ENCODE measurements at places on chromosomes 13 and 19. TPM values are rescaled to one million over a fixed set of nuclear protein-coding genes. Genes with fewer than 3 reads are reported as not detected.

- no peaks in the 10 kb centered on the region for H3K36me3 ChIP-seq
- H3K4me3 ChIP-seq = no peak overlapping the region
- no peaks in the 10 kb centered on the region for H3K27me3 ChIP-seq
- no peak overlapping the region for H3K27ac ChIP-seq
- DNase-seq = no peak
Observed at GRCh38 chr19:5313307-5313706, 27.3 kb downstream of the PTPRS start.

DNA sequence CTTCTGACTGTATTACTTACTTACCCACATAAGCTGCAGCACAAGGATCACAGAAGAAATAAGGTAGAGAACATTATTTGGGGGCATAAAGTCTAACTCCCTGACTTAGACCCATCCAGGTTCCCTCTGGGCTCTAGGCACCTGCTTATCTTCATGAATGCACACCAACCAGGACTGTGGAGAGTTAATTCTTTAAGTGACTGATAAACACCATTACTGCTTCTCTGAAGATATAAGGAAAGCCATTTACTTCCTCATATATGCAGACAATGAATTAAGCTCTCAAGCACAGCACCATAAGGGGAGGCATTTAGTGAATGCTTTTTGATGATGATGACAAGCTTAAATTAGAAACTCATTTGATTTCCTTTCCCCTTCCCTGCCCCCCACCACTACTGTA, 22.5 kb downstream of the OBI1 start:
- H3K27me3 ChIP-seq = no peaks in the 10 kb centered on the region
- H3K4me1 ChIP-seq = no peaks in the 10 kb centered on the region
- no peak overlapping the region for H3K4me3 ChIP-seq
- no peak overlapping the region for H3K27ac ChIP-seq

DNA sequence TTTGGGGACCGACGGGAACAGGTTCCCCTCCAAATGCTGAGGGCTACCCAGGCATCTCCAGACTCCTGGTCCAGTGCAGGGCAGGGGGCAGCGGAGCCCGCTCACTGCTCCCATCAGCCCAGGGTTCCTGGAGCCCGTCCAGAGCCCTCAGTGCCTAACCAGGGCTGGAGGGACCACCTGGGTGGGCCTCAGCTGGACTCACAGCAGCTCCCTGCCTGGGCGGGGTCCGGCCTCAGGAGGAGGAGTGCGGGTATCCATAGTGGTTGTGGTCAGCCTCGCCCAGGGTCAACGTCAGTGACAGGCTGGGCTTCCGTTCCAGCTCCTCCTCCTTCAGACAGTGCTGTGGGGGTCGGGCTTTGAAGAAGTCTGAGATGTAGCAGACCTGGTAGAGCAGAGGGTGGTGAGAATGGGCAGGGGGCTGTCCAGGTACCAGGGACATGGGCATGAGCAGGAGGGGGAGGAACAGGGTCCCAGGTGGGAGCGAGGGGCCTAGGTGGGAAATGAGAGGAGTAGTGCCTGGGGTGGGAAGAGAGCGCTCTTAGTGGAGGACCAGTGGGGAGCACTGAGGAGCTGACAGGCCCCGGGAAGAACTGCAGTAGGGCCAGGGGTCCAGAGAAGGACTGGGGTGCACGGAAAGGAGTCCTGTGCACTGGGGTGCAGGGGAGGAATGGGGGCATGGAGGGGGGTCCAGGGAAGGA, 9.9 kb downstream of the PLPP2 start:
- H3K27ac ChIP-seq = no peak overlapping the region
- H3K4me3 ChIP-seq = no peak overlapping the region
- no peak for DNase-seq
- no peaks in the 10 kb centered on the region for H3K36me3 ChIP-seq
- H3K27me3 ChIP-seq = no peaks in the 10 kb centered on the region

DNA sequence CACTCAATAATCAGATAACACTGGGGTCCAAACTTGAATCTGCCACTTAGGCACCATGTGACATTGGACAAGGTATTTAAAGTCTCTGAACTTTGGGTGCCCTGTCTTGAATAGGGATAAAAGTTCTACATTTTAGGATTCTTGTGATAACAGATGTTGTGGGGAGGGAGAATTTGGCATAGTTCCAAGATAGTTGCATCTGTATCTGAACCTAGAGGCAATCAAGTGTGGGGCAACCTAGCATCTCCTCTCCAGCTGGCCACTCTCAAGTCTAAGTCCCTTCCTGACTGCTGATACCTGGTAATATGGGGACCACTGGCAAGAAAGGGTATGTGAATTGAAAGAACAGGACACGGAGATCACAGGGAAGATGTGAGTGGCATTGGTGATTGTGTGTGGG, 256.1 kb downstream of the FOXO1 start:
- no peak overlapping the region for H3K4me3 ChIP-seq
- no peaks in the 10 kb centered on the region for H3K4me1 ChIP-seq
- peak overlapping the region; percentile 55 for H3K27ac ChIP-seq
- no peak for DNase-seq
- H3K27me3 ChIP-seq = no peaks in the 10 kb centered on the region

DNA sequence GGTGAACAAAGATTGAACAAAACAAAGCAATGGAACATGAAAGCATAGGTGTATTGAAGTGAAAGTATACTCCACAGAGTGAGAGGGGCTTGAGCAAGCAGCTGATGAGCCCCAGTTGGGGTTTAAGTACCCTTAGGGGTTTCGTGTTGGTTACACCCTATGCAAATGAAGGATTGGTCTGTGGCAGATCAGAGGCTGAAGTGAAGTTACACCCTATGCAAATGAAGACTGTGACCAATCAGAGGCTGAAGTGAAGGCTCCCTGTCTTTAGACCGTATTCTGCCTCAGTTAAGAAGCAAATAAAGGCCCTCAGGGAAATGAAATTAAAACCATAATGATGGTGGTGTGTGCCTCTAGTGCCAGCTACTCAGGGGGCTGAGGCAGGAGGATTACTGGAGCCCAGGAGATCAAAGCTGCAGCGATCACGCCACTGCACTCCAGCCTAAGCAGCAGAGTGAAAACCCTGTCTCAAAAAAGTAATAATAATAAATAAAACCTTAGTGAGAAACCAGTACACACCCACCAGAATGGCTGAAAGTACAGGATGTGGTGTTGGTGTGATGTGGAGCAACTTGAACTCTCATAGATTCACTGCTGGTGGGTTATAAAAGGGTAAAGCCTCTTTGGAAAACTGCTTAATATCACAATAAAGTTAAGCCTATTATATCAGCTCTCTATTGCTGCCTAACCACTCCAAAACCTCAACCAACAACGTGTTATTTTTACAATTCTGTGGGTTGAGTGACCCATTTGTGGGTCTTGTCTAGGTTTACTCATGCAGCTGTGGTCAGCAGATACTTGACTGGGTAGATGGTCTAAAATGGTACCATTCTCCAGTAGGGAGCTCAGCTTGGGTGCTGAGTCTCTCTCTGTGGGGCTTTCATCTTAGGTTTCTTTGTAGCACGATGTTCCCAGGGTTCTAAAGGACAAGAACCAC, 12.8 kb upstream of the UPF3A start:
- DNase-seq = no peak
- peaks cover 1% of the 10 kb centered on the region for H3K36me3 ChIP-seq
- H3K27me3 ChIP-seq = no peaks in the 10 kb centered on the region
- H3K27ac ChIP-seq = no peak overlapping the region

DNA sequence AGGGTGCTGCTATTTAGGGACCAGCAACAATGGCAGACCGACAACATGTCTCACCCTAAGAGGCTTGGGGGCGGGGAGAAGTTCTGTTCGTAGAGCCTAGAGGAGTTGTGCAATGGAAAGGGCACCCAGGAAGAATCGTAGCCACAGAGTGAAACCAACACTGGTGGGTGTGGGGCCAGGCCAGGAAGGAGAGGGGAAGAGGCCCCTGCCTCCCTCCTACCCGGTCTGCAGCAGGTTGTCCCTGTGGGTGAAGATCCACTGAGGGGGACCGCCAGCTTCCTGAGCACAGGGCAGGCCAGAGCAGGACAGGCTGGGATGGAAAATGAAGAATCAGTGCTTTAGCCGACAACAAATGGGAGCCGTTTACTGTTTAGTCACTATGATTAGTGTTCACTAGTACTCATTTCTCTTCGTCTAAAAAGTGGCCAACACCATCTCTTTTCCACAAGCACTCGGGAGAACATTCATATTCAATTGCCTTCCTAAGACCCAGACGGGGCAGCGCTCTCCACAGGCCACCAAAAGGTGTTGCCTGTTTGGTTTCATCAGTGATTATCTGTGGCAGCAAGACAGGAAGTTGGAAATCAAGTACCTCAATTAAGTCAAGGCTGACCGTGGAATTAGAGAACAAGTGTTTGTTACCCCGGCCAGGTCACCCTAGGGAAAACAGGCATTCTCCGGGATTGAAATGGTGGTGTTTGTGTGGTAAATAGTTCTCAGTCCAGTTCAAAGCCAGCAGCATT, 1.1 kb upstream of the ATP11A start:
- no peaks in the 10 kb centered on the region for H3K36me3 ChIP-seq
- no peak for DNase-seq

DNA sequence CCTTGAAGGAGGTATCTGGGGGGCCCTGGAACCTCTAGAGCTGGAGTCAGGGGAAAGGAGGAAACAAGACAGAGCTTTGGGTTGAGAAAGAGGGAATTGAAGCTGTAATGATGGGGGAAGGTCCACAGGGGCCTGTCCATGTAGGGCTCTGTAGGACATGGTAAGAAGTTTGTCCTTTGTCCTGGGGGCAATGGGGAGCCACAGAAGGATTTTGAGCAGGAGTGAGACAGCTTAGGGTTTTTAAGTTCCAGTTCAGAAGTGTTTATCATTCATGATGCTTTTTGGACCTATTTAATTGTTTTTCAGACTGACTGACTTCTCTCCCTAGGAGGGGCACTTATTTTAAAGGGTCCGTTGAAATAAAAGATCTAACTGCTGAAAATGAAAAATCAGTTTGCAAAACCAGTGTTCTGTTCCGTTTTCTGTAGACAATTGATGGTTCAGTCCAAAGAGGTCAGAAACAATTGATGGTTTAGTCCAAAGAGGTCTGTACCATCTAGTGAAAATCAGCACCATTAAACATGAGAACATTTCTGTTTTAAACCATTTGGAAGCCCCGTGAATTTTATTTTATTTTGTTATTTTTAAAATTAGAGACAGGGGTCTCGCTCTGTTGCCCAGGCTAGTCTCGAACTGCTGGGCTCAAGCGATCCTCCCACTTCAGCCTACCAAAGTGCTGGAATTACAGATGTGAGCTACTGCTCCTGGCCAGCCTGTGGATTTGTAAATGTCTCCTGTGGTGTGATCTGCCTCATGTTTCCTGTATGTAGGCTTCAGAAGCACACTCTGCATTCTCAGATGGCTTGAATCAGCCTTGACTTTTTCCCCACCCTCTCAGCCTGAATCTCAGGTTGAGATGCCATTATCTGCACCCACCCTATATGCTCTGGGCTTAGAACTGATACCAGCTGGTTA, 8.4 kb downstream of the PLD3 start:
- H3K4me3 ChIP-seq = no peak overlapping the region
- no peaks in the 10 kb centered on the region for H3K27me3 ChIP-seq
- no peak overlapping the region for H3K27ac ChIP-seq
- H3K4me1 ChIP-seq = no peaks in the 10 kb centered on the region
- DNase-seq = no peak

- peaks cover 11% of the 10 kb centered on the region for H3K4me1 ChIP-seq
- H3K36me3 ChIP-seq = no peaks in the 10 kb centered on the region
- H3K27me3 ChIP-seq = no peaks in the 10 kb centered on the region
- H3K4me3 ChIP-seq = no peak overlapping the region
Observed at GRCh38 chr13:49418206-49418605, 25.7 kb downstream of the CAB39L start.

DNA sequence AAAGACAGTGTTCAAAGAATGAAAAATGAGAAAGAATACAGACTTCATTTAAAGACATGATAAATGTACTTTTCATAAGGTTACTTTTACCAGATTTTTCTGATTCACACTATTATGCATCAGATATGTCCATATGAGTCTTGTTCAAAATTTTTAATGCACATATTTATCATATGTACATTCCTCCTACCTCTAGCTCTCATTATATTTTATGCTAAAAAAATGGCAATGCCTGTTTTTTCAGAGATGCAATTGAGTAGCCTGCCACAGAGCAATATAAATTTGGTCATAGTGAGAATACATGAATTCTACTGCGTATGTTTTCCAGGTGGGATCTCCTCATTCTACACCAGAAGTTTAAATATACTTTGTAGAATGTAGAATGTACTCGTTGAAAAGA, 807.0 kb upstream of the SLITRK6 start:
- H3K4me1 ChIP-seq = no peaks in the 10 kb centered on the region
- DNase-seq = no peak
- H3K27me3 ChIP-seq = no peaks in the 10 kb centered on the region
- H3K4me3 ChIP-seq = no peak overlapping the region

DNA sequence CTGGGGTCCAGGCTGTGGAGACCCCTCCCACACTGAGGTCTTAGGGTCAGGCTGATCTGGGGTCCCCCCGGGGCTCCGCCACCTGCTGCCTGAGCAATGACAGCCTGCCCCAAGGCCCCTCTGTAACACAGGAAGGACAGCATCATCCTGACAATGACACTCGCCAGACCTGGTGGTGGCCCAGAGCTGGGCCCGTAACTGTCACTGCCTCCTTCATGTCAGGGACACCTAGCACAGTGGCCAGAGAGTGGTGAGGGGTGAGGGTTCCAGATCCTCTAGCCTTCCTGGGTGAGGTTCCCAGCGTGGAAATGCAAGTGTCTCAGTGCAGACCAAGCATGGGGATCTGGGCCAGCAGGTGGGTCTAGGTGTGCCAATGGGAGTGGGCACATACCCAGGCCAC, 27.8 kb downstream of the OPA3 start:
- H3K27me3 ChIP-seq = no peaks in the 10 kb centered on the region
- H3K36me3 ChIP-seq = no peaks in the 10 kb centered on the region
- H3K4me3 ChIP-seq = no peak overlapping the region

DNA sequence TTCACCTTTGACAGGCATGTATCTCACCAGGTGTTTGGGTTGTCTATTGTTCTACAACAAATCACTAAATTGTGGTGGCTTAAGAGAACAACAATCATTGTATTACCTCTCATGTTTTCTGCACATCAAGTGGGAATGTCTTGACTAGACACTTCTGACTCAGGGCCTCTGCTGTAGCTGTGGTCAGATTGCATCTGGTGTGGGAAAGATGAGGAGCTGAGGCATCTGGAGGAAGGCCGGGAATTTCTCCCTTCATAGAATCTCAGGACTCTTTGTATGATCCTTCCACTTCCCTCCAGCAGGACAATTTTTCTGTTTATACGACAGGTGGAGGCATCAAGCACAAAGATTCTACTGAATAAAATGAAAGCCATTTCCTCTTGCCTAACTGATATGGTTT, 511.8 kb upstream of the NBEA start:
- H3K4me3 ChIP-seq = no peak overlapping the region
- no peak for DNase-seq
- no peaks in the 10 kb centered on the region for H3K36me3 ChIP-seq
- no peak overlapping the region for H3K27ac ChIP-seq
- H3K27me3 ChIP-seq = no peaks in the 10 kb centered on the region
- H3K4me1 ChIP-seq = no peaks in the 10 kb centered on the region

Gene CKM
- total RNA-seq = 0.30 TPM

Gene ATXN8OS
- total RNA-seq = not detected

Gene SYT3
- not detected for total RNA-seq

Gene TLE2
- 87.5 TPM for total RNA-seq

Gene OLFM2
- total RNA-seq = 4.8 TPM

Gene CPT1C
- 1.0 TPM for total RNA-seq

Gene CYSLTR2
- total RNA-seq = not detected

Gene LAIR1
- 15.5 TPM for total RNA-seq

Gene PNMA8B
- 3.9 TPM for total RNA-seq

Gene C1QTNF9B
- not detected for total RNA-seq

Gene CYP2A6
- total RNA-seq = 7.3 TPM

Gene LHFPL6
- 113 TPM for total RNA-seq

All from tibial nerve (tissue), 4 donors.